ENCODE measurements at places on chromosomes 7 and 10. TPM values are rescaled to one million over a fixed set of nuclear protein-coding genes. Genes with fewer than 3 reads are reported as not detected.

The ZNF32 gene
- total RNA-seq, result 57.6 TPM

- no peak overlapping the region for H3K4me3 ChIP-seq
- DNase-seq, result no peak
- H3K36me3 ChIP-seq, result peaks cover 17% of the 10 kb centered on the region
- H3K4me1 ChIP-seq, result peaks cover 4% of the 10 kb centered on the region
- H3K27me3 ChIP-seq, result no peaks in the 10 kb centered on the region
- no peak overlapping the region for H3K27ac ChIP-seq
Observed at GRCh38 chr7:131462059-131462458, 94.4 kb downstream of the PODXL start.

The HECW1 gene
- total RNA-seq, result 0.09 TPM

The PARP12 gene
- total RNA-seq, result 3.4 TPM

GRCh38 chr7:122658856-122659255 is 40.1 kb downstream of the RNF133 start:
- no peak for DNase-seq
- no peaks in the 10 kb centered on the region for H3K4me1 ChIP-seq
- peaks cover 2% of the 10 kb centered on the region for H3K36me3 ChIP-seq
- no peak overlapping the region for H3K4me3 ChIP-seq

DNA sequence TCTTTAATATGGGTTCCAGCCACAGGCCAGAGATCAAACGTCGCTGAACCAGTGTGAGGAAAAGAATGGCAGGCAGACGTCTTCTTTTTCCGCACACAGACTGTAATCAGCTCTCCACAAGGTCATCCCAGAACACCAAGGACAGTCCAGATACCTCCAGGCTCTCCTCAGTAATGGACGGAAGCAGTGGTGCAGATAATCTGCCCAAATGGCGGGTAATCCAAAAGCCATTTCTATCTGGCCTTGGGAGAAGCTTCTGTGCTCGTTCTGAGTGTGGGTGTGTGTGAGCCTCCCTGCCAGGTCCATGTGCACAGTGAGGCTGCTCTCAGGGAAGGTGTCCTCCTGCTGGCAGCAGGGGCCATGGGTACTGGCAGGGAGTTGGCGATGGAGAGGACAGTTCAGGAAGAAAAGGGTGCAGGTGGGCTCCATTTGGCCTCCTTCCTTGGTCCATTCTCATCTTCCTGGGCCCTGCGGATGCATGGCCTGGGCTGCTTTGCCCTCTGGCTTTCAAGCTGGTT is 15.6 kb upstream of the TEX36 start:
- no peak overlapping the region for H3K4me3 ChIP-seq
- DNase-seq, result no peak
- no peaks in the 10 kb centered on the region for H3K27me3 ChIP-seq
- H3K27ac ChIP-seq, result no peak overlapping the region
- no peaks in the 10 kb centered on the region for H3K4me1 ChIP-seq
- H3K36me3 ChIP-seq, result no peaks in the 10 kb centered on the region

The GPR26 gene
- total RNA-seq, result not detected
